Activated naive CD4-positive, alpha-beta T cell treated with Interleukin-2 at 50 U/mL for 16 hours (primary cell): ENCODE measurements at places on chromosomes 5 and 9.

DNA sequence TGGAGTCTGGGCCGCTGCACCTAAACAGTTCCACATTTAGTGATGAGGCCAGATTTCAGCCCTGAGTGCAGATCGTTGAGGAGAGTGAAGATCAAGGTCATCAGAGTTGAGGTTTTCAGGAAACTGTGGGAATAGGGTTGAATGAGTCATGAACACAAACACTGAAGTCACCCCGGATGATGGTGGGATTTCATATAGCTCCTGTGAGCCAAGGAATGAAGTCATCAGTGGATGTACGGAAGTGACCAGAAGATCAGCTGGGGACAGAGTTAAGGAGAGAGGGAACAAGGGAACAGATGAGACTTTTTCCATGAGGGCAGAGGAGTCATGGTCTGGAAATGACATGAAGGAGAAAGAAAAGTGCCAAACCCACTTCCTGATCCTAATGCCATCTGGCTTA is 36.5 kb downstream of the PALM2AKAP2 start:
- DNase-seq = no peak

DNA sequence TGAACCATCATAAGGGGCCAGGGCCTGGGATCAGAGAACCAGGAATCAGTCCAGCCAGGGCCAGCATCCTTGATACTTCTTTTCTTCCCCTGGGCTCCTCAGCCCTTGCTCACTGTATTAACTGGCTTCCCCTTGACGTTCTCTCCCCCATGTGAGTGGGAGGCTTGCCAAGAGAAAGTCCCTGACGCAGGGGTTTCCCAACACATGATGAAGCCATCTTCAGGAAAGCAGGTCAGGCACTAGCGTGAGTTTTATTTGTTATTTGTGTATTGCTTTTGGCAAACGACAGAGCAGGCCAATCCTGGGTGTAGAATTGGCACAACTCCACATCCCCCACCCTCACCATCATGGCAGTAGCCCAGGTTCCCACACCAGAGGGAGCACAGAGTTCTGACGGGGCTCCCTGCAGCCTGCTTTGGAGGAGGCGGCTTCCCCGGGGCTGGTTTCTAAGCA is 165.5 kb upstream of the NFIL3 start:
- no peak for DNase-seq

DNA sequence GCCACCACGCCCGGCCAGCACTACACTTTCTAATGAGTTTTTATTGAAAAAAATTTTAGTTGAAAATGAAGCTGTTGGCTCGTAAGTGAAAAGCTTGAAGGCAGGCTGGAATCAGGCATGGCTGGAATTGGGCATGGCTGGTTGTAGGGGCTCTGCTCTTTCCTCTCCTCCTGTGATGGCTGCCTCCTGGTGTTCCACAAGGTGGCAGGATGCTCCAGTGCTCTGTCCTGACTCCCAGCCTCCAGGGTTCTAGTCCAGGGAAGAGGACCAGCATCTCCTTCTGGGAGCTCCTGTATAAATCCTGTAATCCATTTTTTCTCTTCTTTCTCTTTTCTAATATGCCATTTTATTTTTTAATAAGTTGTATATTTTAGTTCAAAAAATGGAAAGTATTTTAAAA is 57.2 kb upstream of the DHFR start:
- DNase-seq = no peak

GRCh38 chr5:139494832-139495231 is 12.3 kb upstream of the STING1 start:
- DNase-seq = no peak

GRCh38 chr9:113665756-113666155 is 202.2 kb downstream of the RGS3 start:
- no peak for DNase-seq

DNA sequence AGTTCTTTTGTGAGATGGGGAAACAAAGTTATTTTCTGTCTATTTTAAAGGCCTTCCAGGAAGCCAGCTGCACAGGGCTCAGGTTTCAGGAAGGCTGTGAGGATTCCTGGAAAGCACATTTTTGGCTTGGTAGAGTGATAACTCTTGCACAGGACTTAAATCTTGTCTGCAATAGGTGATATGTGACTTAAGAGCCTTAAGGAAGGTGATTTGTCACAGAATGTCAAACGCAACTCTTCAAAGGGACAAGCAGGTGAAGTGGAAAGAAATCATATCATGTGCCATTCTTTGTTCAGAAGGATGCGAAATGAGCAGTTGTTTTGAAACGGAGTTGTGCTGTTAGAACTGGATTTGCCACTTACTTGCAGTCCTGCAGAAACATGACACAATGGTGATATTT is 459.3 kb downstream of the MAT2B start:
- no peak for DNase-seq

- no peak for DNase-seq
Observed at GRCh38 chr9:81473708-81474107, 215.6 kb downstream of the TLE1 start.

GRCh38 chr9:109166771-109167601 is at the start of gene FRRS1L:
FRRS1L (minus strand) TSS chr9:109167249; CDS start chr9:109167138, 111 bp downstream.
- no peak for DNase-seq

DNA sequence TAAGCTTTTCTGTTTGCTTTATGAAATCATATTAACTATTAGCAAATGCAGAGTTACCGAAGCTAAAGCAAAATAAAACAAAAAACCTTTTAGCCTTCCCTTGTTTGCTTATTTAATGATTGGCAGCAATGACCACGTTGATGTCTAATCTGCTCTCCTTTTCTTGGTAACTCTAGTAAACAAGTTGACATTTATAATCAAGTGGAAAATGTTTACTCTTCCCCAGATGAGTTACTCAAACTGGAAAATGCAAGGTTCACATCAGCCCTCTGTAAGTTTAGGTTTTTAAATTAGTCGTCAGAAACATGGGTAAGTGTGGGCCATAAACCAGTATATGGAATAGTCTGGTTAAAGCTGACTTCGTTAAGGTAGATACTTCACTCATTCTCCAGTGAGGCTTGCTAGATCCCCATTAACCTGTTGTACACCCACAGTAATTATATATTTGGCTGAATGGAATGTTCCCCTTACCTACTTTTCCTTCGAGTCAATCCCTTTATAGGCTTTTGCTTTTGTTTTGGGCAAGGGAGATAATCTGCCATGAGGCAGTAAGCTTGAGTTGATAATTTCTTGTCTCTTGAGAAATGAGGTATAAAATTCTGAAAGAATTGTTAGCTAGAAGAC is 100.9 kb downstream of the GDNF start:
- no peak for DNase-seq

DNA sequence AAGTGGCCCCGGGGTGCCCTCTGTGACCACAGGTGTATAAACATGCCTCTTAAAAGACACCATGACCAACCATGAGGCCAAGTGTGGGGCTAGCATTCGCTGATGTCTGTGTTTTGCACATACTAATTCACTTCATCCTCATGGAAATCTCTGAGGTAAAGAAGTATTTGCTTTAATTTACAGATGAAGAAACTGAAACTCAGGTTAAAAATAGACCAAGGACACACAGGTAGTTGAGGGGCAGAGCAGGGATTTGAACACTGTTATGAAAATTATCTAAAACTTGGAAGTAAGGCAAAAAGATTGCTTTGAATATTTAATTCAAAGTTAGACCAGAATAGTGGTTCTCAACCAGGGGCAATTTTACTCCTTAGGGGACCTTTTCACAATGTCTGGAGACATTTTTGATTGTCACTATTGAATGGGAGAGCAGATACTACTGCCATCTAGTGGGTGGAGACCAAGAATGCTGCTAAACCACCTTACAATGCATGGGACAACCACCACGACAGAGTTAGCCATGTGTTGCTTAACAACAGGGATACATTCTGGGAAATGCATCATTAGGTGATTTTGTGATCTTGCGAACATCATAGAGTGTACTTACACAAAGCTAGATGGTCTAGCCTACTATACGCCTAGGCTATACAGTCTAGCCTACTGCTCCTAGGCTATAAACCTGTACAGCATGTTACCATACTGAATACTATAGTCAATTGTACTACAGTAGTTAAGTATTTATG is 8.0 kb upstream of the FXN start:
- DNase-seq = peak; percentile 11

DNA sequence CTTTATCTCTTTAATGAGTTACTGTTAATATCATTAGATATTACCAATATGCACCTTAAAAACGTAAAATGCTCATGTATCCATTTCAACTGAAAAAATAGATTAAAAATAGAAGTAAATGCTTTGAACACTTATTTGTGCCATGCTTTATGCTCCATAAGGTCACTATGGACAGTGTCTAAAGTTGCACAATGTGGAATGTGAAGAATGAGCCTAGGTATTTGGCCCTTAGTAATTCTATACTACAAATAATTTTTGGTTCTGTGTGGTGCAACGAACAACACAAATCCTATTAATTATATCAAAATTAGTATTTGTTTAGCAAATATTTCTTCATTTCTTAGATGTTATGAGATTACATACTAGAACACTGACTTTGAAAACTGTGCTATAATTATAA is 469.9 kb upstream of the TUSC1 start:
- no peak for DNase-seq

GRCh38 chr9:28232686-28233085 is 659.4 kb upstream of the C9orf72 start:
- no peak for DNase-seq

DNA sequence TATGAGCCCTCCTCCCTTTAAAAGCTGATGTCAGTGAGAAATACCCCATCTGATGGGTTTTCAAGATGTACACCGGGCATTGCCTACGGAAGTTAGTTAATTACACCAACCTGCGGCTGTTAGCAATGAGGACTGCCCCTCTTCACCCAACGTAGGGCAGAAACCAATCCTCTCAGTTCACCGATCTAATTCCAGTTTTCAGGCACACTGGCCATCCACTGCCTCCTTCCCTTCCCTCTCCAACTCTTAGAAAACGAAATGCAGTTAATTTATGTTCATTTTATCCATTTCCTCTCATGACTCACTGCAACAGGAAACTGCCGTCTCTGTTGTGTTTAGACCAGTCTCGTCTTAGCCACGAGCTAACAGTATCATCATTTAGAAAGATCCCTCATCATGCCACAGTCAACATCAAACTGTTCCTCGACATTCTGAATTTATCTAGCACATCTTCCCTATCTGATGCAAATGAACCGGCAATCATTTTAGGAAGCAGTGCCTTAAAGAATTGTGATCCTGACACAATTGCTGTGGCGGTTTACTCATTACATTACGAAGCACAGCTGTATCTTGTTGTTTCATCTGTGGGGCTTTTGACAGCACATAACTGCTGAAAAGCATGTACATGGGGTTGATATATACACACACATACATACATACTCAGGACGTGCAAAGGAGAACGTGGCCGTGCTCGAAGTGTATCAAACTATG is 168.6 kb downstream of the EFNA5 start:
- no peak for DNase-seq

- no peak for DNase-seq
Observed at GRCh38 chr5:8418049-8418426, 549.1 kb downstream of the MTRR start.

DNA sequence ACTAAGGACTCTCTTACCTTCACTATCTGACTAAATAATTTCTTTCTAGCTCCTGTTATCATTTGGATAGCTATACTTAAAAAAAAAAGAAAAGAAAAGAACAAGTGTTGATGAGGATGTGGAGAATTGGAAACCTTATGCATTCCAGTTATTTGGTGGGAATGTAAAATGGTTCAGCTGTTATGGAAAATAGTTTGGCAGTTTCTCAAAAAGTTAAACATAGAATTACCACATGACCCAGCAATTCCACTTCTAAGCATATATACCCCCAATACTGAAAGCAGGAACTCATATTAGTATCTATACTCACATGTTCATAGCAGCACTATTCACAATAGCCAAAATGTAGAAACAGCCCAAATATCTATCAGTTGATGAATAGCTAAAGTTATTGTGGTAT is 61.1 kb downstream of the GNA14 start:
- no peak for DNase-seq

DNA sequence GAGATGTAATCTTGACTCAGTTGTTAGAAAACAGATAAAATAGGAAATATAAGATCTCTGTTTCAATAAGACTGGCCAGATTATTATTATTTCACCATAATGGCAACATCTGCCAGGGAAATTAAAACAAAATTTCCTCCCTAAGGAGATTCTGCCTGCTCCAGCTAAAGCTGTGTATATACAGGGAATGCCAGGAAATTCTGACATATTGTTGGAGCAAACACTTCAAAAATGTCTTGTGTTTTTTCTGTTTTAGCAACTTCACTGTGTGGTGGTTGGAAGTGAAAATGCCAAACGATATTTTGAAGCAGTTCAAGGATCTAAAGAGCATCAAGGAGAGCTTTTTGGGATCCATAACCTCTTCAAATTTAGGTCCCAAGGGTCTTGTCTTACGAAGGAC is 90.8 kb downstream of the ERCC6L2 start:
- no peak for DNase-seq

DNA sequence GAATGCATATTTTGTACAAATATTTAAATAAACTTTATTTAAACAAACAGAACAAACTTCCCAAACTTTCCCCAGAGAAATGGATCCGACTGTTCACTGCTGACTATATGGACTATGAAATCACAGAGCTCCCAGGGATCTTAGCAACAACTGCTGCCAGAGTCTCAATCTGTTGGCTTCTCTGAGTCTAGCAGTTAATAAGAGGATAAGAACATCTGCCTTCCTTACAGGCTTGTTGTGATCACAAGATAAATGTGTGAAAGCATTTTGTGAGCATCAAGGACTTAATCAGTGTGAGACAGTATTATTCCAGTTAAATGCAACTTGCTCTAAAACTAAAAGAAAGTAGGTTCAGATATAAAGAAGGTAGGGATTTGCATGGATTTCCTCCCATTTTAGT is 31.4 kb upstream of the MYOT start:
- no peak for DNase-seq

DNA sequence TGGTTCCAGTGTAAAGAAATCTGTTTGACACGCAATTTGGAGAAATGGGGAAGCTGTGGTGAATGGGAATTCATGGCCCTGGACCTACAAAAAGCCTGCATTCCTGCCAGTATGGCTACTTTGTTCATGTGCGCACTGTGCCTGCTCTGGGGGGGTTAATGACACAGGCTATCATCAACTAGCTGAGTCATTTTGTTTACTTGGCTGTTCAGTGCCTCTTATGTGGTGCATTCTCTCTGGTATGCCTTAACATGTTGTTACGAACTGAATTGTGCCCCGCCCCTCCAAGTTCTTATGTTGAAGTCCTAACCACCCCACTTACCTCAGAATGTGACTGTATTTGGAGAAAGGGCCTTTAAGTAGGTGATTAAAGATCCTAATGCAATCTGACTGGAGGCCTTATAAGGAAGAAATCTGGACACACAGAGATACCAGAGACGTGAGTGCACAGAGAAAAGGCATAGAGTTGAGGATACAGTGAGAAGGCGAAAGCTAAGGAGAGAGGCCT is 20.4 kb upstream of the UBAP1 start:
- DNase-seq = no peak

- DNase-seq = no peak
Observed at GRCh38 chr5:78589923-78590322, 58.6 kb downstream of the LHFPL2 start.

GRCh38 chr9:105967797-105968196 is 273.5 kb downstream of the TMEM38B start:
- DNase-seq = no peak

- DNase-seq = no peak
Observed at GRCh38 chr9:98958271-98958984, 14.7 kb downstream of the COL15A1 start.
